ENCODE measurements at places on chromosomes 1 and 21.

DNA sequence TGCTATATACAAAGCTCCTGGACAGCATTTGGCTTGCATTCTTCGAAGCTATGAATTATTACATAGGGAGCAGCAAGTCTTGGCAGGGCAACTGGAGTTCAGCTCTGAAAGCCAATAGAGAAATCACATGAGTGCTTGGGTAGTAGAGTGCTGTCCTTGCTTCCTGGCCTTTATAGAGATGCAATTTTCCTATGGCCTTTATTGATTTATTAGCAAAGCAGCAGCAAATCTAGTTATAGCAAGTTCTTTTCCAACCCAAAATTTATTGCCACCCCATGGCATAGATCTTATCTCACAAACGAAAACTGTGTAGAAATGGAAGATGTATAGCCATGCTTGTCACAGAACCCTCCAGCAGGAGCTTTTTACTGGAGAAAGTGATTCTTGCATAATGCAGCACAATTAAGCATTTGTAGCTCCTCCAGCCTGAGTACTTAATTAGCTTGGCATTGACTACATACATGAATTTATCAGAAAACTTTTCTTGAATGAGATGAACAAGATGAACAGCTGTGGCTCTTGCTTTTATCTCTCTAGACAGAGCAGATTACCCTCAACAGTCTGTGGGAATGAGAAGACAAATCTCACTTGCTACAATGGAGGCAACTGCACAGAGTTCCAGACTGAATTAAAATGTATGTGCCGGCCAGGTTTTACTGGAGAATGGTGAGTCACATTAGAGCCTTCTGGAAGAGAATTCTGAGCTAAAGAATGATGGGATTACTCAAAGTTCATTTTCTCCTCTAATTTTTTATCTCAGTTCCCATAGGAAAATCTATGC, 170.1 kb downstream of the CRB1 start:
- DNase-seq: no peak

DNA sequence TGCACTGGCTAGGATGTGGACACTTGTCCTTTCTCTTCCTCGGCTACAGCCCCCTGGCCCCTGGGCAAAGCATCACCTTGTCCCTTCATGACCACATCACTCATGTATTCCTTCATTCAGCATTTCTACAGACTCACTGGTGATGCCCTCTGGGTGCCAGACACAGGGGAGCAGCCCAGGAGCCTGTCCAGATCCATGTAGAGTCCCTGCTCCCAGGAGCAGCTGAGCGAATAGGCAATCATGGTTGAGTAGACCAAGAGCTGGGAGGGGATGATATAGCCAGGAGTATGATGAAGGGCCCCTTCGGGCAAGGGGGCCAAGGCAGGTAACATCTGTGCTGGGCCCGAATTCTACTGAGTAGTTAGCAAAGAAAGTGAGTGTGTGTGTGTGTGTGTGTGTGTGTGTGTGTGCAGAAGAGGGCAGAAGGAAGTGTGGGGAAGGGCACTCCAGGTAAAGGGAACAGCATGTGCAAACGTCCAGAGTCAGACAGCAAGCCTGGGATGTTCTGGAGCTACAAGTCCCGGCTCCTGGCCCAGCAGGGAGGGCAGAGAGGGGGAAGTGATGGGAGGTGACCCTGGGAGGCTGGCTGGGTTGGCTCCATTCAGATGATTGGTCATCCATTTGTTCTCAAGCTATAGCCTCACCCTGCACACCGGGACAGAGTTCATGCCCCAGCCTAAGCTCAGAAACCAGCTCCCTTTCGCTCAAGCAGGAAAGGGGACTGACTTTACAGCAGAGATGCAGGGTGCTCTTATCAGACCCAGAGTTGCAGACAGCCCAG, 21.0 kb upstream of the PIK3CD start:
- DNase-seq: no peak

GRCh38 chr21:17089091-17089491, 423.8 kb upstream of the CXADR start:
- peak; percentile 28 for DNase-seq

DNA sequence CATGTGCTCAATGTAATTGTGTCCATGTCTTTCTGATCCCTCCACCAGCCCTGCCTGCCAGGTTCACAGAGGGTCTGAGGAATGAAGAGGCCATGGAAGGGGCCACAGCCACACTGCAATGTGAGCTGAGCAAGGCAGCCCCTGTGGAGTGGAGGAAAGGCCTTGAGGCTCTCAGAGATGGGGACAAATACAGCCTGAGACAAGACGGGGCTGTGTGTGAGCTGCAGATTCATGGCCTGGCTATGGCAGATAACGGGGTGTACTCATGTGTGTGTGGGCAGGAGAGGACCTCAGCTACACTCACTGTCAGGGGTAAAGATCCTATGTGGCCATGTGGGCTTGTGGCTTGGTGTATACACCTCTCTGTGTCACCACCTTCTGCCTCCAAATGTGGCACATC, 91.4 kb downstream of the OBSCN start:
- DNase-seq: no peak

DNA sequence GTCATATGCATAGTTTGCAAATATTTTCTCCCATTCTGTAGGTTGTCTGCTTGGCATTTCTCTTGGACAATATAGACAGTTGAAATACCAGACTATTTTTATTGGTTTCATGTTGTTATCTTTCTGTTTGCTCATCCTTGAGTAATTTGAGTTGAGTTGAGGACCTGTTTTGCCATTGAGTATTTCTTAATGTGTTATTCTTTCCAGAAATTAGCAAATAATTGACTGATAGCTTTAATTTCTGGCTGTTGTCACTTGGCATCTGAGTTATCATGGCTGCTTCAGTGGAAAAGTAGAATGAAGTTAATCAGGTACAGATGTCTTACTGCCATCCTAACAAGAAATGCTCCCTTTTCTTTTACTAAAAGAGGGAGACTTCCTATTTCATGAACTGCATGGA, 264.8 kb upstream of the DUSP10 start:
- DNase-seq: no peak

DNA sequence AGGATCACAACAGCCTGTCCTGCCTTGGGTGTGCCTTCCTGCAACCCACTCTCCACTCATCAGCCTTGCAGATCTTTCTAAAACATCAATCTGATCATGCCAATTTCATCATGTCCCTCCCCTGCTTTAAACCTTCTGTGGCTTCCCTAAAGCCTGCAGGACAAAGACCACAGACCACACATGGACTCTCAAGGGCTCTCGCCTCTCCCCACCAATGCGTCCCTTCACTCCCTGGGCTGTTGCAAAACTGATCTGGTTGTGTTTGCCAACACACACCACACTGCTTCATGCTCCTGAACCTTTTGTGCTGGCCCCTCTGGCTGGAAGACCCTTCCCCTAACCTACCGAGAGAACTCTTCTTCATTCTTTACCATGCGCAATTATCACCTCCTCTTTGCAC, 72.4 kb downstream of the ITPKB start:
- no peak for DNase-seq

DNA sequence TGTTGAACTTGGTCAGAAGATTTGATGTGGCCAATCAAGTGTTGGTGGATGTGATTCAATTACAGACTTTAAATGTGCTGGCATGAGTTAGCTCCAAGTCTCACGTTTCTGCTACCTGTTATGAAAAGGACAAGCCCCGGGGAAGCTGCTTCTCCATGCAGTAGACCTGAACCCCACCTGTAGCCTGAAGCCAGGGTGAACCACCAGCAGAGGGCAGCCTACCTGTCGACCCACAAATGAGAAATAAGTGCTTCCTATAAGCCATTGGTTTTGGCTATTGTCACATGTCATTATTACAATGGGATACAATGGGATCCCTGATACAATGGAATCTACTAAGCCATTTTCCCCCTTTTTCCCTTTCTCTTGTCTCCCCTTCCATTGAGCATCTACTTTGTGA, 230.2 kb downstream of the PRDM2 start:
- DNase-seq: no peak

DNA sequence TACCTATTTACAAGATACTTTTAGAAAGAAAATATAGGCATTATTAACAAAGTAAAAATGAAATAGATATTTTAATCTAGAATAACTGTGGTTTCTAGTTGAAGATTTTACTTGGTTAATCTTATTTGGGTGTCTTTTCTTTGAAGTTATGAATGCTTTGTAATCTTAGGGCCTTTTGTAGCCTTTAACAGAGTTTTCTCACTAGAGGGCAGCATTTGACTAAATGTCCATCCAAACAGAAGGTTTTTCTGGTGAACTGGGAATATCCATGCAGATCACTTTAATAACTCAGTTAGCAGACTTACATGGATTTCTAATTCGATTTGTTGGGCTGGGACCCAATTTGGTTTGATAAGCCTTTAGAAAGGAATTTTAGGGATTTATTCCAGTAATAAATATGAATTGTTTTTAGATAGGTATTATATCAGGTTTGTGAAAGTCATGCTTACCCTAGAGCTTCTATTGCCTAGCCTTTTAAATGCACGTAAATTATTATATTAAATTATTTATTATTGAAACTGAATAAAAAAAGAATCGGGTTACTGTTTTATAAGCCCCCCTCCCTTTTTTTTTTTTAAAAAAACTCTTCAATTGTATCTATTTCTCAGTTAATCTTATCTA, 119.7 kb downstream of the ZNF326 start:
- DNase-seq: peak; percentile 74

- no peak for DNase-seq
Observed at GRCh38 chr1:41538741-41539417, 54.4 kb upstream of the EDN2 start.

DNA sequence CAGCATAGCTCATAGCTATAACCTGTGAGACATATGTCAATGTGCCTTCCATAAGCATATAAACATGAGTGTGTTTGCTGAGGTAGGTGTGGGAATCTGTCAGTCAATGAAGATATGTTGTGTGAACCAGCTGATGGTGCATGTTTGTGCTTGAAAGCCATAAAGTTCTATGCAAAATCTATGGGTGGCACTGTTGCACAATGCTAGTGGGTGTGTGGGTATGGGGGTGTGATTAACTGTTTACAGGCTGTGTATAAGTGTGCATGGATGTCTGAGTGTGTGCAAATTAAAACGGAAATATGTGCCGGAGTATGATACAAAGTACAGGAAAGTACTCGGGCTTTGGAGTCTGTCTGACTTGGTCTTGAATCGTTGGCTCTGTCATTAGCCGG, 1.0 kb upstream of the ATP2B4 start:
- DNase-seq: peak; percentile 68

DNA sequence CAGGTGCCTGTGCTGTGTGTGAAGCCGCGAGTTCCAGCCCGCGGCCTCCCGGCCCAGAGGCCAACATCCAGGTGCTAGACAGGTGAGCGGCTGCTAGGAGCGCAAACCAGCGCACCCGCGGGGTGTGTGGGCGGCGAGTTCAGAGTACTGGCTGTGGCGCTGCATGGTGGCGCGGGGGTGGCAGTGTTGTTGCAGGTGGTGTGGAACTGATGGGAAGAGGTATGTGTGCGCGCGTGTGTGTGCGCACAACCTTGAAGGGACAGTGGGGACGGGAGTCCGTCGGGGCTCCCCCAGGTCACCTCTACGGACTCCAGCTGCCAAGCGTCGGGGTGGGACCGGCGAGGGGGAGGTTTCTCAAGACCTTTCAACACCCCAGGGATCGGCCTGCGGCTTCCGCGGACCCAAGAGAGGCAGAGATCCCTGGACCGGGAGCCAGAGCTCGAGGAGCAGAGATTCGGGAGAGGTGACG, 433 bp upstream of the DMBX1 start:
- peak; percentile 34 for DNase-seq

GRCh38 chr1:157691285-157691920, 9.2 kb downstream of the FCRL3 start:
- peak; percentile 63 for DNase-seq

DNA sequence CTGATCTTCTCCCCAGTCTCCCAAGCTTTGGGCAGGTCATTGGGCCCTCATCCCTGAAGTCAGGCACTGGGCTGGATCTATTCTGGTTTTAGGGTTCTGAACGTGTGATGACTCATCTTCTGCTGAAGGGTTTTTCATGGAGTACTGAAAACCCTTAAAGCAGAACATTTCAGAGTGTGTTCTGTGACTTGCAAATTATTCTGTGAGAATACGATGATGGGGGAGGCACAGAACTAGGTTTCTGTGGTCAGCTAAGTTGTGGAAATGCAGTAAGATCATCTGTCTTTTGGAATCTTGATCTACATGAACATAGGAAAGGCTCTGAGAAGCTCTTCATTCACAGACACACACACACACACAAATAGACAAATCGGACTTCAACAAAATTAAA, 46.2 kb downstream of the NAV1 start:
- no peak for DNase-seq

DNA sequence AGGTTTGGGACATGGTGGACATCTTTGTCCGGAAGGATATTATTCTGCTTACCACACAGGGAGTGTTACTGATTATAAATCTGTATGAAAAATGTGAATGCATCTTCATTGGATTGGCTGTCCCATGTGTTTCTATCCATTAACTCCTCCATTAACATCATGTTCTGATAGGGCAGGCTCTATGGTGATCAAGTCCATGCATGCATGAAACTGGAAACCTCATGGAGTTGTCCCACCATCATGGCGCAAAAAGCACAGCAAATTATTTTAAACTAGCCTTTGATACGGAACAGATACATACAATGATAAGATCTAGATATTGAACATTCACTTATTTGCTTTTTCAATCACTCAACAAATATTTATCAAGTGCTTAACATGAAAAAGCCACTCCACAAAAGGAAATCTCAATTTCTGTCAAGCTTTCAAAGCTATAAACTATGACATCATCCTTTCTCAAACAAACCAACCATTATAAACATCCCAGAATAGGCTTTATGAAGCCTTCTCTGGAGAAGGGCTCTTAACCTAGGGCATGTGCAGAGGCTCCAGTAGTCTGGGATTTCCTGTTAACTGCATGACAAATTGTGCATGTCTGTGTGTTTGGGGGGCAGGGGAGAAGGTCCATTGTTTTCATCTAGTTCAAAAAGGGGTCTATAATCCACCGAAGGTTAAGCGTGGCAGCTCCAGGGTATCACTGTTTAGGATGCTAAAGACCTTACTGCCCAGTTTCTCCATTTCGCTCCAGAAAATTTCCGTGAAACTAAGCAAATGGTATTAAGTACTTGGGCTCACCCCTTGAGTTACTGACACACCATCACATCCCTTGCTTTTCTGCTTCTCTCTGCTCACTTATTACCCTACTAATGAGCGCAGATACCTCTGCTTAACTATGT, 46.1 kb downstream of the ADAMTS1 start:
- DNase-seq: peak; percentile 25

DNA sequence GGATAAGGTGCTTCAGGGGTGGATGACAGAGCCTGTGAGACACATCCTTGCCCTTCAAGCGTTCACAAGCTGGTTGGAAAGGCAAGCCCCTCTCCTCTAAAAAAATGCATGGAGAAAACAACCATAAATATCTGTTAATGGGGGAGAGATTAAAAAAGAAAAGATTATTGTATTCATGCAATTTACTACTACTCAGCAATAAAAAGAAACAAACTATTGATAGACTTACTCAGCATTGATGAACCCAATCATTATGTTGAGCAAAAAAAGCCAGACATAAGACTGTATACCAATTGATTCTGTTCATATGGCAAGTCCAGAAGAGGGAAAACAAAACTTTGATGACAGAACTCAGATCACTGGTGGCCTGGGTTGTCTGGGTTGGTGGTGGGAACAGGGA, 138.7 kb upstream of the IRF2BP2 start:
- DNase-seq: no peak

DNA sequence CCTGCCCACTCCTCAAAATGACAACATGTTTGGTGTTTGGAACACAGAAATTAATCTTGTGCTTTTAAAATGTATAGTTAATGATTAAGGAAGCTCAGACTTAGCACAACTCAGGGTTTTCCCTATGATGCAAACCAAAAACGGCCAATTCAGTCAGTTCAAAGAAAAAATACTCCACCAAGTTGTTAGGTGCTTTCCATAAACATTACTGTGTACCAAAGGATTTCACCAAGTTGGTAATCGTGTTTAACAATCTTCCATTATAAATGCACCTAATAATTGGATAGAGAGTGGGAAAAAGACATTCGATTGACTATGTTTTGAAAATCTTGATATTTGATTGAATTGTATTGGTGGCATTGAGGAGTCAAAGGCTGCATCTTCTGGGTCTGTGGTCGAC, 33.3 kb upstream of the DUSP10 start:
- no peak for DNase-seq
